Stimulated activated CD4-positive, alpha-beta T cell treated with anti-CD3 and anti-CD28 coated beads, Interleukin-4, amount 100 ng/mL, for 1 hour (primary cell): ENCODE measurements at places on chromosomes 6 and 20.

DNA sequence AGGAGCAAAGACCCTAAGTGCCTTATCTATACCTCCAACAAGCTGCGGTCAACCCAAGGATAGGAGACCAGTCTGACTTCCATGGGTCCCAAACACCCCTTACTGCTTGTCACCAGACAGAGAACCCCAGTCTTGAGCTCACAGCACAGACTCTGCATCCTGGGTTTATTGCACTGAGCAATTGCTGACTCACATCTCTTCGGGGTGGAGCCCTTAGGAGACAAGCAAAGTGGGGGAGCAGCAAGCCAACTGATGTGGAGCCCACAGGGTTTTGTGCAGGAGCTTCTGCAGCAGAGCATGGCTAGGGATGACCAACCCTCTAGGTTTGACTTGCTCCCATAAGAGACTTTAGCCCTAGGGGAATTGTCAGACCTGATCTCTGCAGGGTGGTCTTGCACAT is 38.6 kb upstream of the EYS start:
- no peak for DNase-seq

DNA sequence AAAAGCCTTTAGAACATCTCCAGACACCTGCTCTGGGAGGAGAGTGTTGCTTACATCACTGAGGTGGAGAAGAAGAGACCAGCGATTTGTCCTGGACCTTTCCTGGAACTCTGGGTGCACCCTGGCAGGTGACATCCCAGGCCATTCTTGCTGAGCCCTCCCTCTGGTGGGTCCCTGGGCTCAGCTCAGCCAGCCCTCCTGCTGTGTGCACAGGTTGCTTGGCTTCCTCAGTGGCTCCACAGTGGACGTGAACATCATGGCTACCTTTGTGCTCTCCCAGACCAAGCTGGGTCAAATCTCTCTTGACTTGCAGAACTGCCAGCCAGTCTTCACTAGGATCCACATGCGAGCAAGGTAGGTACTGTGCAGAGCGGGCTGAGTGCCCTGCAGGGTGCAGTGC is 19.9 kb upstream of the BPIFA2 start:
- no peak for DNase-seq

DNA sequence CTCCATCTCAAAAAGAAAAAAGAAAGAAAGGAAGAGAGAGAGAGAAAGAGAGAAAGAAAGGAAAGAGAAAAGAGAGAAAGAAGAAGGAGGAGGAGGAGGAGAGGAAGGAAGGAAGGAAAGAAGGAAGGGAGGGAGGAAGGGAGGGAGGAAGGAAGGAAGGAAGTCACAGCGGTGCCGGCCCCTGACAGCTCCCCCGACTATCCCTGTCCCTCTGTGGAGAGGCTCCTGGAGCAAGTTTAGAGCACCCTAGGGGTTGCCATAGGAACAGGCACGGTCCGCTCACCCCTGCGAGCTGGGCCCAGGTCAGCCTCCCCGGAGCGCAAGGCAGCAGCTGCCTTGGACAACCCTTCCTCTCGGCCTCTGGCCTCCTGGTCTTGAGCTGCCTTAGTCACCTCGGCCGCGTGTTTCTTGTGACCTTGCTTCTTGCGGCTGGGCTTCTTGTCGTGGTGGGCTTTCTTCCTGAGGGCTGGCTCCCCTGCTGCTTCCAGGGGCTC is 6.8 kb downstream of the BNIP5 start:
- no peak for DNase-seq

GRCh38 chr20:48492715-48493070 is 335.1 kb downstream of the PREX1 start:
- no peak for DNase-seq

- no peak for DNase-seq
Measured at GRCh38 chr6:6688283-6688682, 99.8 kb downstream of the LY86 start.

- DNase-seq = no peak
Measured at GRCh38 chr6:34519971-34520644, 36.0 kb downstream of the SPDEF start.

DNA sequence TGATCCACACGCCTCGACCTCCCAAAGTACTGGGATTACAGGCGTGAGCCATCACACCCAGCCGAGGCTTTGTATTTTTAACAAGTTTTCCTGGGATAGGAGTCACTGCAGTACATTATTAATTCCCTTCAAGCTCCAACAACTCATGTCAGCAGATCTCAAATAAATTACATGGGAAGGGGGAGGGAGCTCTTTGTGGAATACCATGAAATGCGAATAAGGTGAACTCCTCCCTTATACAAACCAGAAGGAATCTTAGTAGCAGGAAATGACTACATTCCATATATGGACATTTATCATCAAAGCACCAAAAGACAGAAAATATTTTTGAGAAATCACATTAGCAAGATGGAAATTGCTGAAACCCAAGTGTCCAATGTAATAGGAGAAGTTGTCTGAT is 2.9 kb downstream of the GSS start:
- DNase-seq = no peak

DNA sequence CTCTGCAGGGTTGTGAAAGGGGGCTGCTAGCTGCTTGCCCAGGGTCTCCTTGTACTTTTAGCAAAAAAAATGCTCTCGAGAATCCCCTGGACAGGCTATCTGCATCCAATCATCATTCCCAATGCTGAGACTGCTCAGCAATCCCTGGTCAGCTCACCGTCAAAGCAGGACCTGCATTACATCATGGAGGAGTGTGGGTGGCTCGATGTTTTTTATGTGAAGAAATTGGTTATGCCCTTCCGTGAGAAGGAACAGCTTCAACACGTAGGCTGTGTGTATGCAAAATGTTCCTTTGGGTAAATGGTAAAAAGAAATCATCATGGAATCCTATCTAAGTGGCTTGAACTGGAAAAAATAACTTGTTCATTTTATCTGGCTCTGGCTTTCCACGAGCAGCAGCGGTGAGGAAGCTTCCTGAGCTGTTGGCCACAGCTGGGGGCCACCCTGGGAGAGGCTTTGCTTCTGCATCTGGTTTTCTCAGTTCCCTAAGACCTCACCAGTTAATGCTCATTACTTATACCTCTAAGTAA is 111.4 kb downstream of the FYN start:
- peak; percentile 36 for DNase-seq

DNA sequence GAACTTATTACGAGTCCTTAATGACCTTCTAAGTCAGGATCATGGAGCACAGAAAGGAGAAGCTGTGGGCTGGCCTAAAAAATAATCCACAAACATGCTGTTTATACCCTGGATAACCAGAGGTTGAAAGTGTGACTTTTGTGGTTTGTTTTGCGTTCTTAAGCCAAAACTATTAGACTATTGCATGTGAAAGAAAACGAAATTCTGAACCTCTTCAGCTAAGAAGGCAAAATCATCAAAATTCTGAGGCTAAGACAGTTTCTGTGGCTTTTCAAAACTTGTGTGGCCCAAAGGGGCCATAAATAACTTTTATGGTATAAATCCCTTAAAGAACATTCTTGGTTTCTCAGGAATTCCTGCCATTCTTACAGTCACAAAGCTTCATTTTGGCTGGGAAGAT is 251.0 kb downstream of the UST start:
- no peak for DNase-seq

DNA sequence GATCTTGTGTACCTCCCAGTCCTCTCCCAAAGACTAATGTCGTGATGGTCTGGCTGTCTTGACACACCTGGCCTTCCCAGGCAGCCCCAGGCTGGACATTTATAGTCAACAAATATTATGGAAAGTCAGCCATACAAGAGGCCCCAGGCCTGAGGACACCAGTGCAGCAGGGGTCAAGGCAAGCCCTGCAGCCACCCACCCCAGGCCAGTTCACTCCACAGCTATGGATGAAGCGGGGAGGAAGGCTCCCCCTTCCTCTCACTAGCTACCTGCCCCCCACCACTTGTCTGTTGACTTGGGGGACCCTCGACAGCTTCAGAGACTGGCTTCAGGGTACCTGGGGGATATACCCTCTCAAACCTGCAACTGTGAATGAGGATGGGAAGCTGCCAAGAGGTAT is 132.1 kb downstream of the MRPL14 start:
- DNase-seq = no peak
